PC-9 (cell line): ENCODE measurements at places on chromosomes 7 and 10. TPM values are rescaled to one million over a fixed set of nuclear protein-coding genes. Genes with fewer than 3 reads are reported as not detected.

GRCh38 chr7:80232979-80233724, 98.5 kb downstream of the GNAI1 start:
- H3K27me3 ChIP-seq = no peaks in the 10 kb centered on the region
- no peak overlapping the region for H3K27ac ChIP-seq
- DNase-seq = no peak

The DRGX gene
- not detected in 2 replicates for total RNA-seq

GRCh38 chr7:142745091-142745635, 4.1 kb upstream of the PRSS1 start:
- no peak overlapping the region for H3K4me3 ChIP-seq
- DNase-seq = no peak
- H3K36me3 ChIP-seq = no peaks in the 10 kb centered on the region
- peaks cover 19% of the 10 kb centered on the region for H3K4me1 ChIP-seq
- H3K27ac ChIP-seq = no peak overlapping the region

DNA sequence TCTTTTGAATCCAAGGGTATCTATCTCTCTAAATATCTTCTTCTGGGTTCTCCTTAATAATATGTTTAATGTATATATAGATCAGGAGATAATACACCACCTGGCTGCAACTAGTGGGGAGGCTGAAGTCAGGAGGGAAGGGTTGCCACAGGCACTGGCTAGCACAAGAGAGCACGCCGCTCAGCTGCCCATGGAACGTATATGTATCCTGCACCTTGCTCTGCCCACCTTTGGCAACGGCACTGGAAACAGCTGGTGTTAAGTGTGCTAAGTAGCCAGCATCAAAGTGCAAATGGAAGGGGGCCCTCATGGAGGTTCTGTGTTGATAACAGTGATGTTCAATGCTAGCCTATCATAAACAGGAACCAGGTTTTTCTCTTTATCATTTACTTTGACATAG, 49.8 kb upstream of the FAM133B start:
- H3K27ac ChIP-seq = no peak overlapping the region
- no peak for DNase-seq
- H3K36me3 ChIP-seq = no peaks in the 10 kb centered on the region
- H3K4me3 ChIP-seq = no peak overlapping the region

DNA sequence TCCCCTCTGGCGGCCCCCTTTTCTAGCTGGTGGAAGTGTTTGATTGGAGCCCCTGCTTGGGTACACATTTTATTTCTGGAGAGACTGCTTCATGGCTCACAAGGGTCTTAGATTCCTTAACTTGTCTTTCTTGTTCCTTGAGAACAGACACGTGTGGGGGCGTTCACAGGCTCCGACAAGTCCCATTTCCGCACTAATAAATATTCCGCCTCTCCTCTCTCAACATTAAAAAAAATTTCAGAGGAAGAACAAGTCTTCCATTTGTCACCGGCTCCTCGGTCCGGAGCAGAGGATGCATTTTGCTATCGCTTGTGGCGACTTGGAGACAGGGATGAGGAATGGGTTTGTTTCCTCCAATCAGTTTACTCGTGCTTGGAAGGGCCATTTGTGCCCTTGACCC, 134.0 kb upstream of the PODXL start:
- no peak overlapping the region for H3K4me3 ChIP-seq
- DNase-seq = no peak
- peaks cover 95% of the 10 kb centered on the region for H3K27me3 ChIP-seq

The HMX3 gene
- total RNA-seq = not detected in 2 replicates

The NPTX2 gene
- total RNA-seq = not detected in 2 replicates

GRCh38 chr7:44279731-44280505, 45.5 kb downstream of the CAMK2B start:
- DNase-seq = no peak
- H3K36me3 ChIP-seq = no peaks in the 10 kb centered on the region
- H3K27ac ChIP-seq = no peak overlapping the region
- H3K4me1 ChIP-seq = no peaks in the 10 kb centered on the region

The FXYD4 gene
- total RNA-seq = not detected in 2 replicates

- H3K4me1 ChIP-seq = no peaks in the 10 kb centered on the region
- no peak overlapping the region for H3K27ac ChIP-seq
- 0 out of 2 replicates have a peak, but pooled peaks cover 9% of the 10 kb centered on the region for H3K36me3 ChIP-seq
- DNase-seq = no peak
- no peak overlapping the region for H3K4me3 ChIP-seq
These were observed 76.7 kb downstream of the EZH2 start for GRCh38 chr7:148807436-148807835.

The PLEKHS1 gene
- 2.9 and 4.9 TPM in 2 replicates for total RNA-seq

- H3K27me3 ChIP-seq = no peaks in the 10 kb centered on the region
- peaks cover 4% of the 10 kb centered on the region; the same call in 1 of the 2 replicates for H3K4me1 ChIP-seq
- no peak overlapping the region for H3K4me3 ChIP-seq
- no peak overlapping the region for H3K27ac ChIP-seq
- no peaks in the 10 kb centered on the region for H3K36me3 ChIP-seq
- DNase-seq = no peak
These were observed 82.0 kb downstream of the NEURL1 start for GRCh38 chr10:103575416-103576075.

The CRYGN gene
- total RNA-seq = 1.0 and 1.2 TPM in 2 replicates

The MICU1 gene
- total RNA-seq = 65.3 and 70.5 TPM in 2 replicates

GRCh38 chr7:2256306-2257045, 14.4 kb downstream of the NUDT1 start:
- no peak for DNase-seq
- no peak overlapping the region for H3K4me3 ChIP-seq
- H3K36me3 ChIP-seq = no peaks in the 10 kb centered on the region
- peak overlapping the region; percentile 61 for H3K27ac ChIP-seq

DNA sequence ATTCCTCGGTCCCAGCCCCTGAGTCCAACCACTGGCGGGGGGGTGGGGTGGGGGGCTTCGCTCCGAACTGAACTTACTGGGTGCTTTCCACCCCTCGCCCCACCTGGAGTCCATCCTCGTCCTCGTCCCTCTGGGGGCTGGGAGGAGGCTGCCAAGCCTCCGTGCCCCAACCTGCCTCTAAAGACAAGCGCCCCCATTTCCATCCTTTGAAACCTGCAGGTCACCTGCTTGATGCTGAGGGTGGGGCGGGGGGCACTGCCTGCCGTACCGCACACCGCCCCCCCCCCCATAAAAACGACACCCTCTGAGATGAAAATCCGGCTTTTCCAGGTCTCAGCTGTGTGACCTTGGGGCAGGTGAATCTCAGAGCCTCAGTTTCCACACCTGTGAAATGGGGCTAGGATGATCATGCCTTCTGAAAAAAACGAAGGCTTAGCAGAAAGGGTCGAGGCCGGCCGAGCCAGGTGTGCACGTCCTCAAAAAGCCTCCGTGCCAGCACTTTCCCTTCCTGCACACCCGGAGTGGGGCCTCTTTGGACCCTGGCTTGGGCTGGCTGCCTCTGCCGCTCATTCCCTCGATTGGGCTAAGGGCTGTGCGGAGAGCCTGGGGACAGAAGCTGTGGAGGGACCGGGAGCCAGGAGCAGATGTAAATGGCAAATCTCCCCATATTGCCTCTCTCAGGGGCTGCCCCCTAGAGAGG, 967 bp downstream of the ELFN1 start:
- H3K27ac ChIP-seq = no peak overlapping the region
- peaks cover 63% of the 10 kb centered on the region for H3K27me3 ChIP-seq
- H3K4me3 ChIP-seq = no peak overlapping the region
- DNase-seq = no peak
- no peaks in the 10 kb centered on the region for H3K4me1 ChIP-seq
- no peaks in the 10 kb centered on the region for H3K36me3 ChIP-seq

DNA sequence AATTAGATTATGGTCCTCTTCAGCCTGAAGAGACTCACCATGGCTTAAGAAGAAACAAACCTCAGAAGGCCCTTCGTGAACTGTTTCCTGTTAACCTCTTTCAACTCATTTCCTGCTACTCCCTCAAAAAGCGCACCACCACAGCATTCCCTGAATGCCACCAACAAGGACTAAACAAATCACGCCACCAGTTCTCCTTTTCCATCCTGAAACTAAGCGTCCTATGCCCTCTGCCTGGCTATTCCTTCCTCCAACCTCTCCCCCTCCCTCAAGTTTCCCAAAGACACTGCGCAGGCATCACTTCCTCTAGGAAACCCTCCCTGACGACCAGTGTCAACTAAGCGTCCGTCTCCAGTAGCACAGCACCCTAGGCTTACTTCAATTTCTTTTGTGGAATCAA, 12.0 kb downstream of the YWHAG start:
- no peak overlapping the region for H3K4me3 ChIP-seq
- no peak for DNase-seq
- H3K4me1 ChIP-seq = peaks cover 25% of the 10 kb centered on the region
- no peaks in the 10 kb centered on the region for H3K27me3 ChIP-seq
- H3K36me3 ChIP-seq = peaks cover 57% of the 10 kb centered on the region

DNA sequence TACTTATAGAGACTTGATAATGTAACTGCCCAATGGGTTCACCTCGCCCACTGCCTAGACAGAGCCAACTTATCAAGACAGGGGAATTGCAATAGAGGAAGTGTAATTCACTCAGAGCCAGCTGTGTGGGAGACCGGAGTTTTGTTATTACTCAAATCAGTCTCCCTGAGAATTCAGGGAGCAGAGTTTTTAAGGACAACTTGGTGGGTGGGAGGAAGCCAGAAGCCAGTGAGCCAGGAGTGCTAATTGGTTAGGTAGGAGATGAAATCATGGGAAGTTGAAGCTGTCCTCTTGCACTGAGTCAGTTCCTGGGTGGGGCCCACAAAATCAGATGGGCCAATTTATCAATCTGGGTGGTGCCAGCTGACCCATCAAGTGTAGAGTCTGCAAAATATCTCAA, 20.1 kb upstream of the C7orf33 start:
- DNase-seq = no peak
- no peaks in the 10 kb centered on the region for H3K4me1 ChIP-seq
- no peak overlapping the region for H3K4me3 ChIP-seq
- no peak overlapping the region for H3K27ac ChIP-seq
- H3K36me3 ChIP-seq = no peaks in the 10 kb centered on the region
- H3K27me3 ChIP-seq = no peaks in the 10 kb centered on the region

The AGAP3 gene
- 103 TPM in 2 replicates for total RNA-seq

The CD36 gene
- total RNA-seq = 0.28 and 1.3 TPM in 2 replicates

The ZCCHC24 gene
- total RNA-seq = 6.0 and 6.3 TPM in 2 replicates

DNA sequence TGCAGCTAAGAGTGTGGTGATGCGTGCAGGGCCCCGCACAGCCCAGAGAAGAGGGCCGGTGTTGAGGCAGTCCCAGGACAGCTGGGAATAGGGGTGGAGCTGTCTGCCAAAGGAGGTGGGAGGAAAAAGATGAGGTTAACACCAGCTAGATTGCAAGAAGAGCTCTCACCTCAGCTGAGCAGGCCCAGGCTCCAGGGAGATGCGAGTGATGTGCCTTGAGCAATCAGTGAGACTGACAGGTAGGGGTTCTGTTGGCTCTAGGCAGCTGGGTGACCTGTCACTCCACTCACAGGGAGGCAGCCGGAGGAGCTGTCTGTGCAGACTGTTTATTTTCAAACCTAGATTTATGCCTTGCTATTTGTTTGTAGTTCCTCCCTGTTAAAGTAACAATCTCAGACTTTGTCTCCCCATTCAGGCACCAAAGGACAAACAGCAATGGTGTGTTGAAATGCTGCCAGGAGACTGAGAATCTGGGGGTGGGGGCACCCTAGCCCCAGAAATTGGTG, 205.1 kb upstream of the CXCL12 start:
- H3K27ac ChIP-seq = no peak overlapping the region
- H3K4me1 ChIP-seq = no peaks in the 10 kb centered on the region
- peaks cover 79% of the 10 kb centered on the region for H3K27me3 ChIP-seq
- no peak overlapping the region for H3K4me3 ChIP-seq

The CABCOCO1 gene
- not detected in 2 replicates for total RNA-seq

DNA sequence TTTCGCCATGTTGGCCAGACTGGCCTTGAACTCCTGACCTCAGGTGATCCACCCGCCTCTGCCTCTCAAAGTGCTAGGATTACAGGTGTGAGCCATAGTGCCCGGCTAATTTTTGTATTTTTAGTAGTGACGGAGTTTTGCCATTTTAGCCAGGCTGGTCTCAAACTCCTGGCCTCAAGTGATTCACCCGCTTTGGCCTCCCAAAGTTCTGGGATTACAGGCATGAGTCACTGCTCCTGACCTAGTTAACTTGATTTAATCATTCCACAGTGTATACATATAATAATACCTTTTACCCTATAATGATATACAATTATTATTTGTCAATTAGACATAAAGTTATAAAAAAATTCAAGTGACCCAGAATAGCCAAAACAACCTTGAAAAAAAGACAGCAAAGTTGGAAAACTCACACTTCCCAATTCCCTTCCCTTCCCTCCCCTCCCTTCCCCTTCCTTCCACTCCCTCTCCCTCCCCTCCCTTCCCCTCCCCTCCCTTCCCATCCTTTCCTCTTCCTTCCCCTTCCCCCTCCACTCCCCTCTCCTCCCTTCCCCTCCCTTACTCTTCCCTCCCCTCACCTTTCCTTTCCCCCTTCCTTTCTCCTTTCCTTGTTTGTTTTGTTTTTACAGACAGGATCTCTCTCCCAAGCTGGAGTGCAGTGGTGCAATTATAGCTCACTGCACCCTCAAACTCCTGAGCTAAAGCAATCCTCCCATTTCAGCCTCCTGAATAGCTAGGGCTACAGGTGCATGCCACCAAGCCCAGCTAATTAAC, 14.8 kb upstream of the ZMIZ2 start:
- DNase-seq = no peak
- H3K36me3 ChIP-seq = no peaks in the 10 kb centered on the region
- H3K27me3 ChIP-seq = no peaks in the 10 kb centered on the region
- H3K4me3 ChIP-seq = no peak overlapping the region
- H3K27ac ChIP-seq = peak overlapping the region; percentile 94
- H3K4me1 ChIP-seq = peaks cover 49% of the 10 kb centered on the region

The POLR2J2 gene
- total RNA-seq = 16.4 and 17.6 TPM in 2 replicates

GRCh38 chr7:7563813-7564212, 2.9 kb upstream of the MIOS start:
- H3K27me3 ChIP-seq = no peaks in the 10 kb centered on the region
- peak overlapping the region; percentile 14; the same call in 1 of the 2 replicates for H3K4me3 ChIP-seq
- no peaks in the 10 kb centered on the region for H3K36me3 ChIP-seq
- H3K27ac ChIP-seq = peak overlapping the region; percentile 97
- H3K4me1 ChIP-seq = peaks cover 53% of the 10 kb centered on the region

DNA sequence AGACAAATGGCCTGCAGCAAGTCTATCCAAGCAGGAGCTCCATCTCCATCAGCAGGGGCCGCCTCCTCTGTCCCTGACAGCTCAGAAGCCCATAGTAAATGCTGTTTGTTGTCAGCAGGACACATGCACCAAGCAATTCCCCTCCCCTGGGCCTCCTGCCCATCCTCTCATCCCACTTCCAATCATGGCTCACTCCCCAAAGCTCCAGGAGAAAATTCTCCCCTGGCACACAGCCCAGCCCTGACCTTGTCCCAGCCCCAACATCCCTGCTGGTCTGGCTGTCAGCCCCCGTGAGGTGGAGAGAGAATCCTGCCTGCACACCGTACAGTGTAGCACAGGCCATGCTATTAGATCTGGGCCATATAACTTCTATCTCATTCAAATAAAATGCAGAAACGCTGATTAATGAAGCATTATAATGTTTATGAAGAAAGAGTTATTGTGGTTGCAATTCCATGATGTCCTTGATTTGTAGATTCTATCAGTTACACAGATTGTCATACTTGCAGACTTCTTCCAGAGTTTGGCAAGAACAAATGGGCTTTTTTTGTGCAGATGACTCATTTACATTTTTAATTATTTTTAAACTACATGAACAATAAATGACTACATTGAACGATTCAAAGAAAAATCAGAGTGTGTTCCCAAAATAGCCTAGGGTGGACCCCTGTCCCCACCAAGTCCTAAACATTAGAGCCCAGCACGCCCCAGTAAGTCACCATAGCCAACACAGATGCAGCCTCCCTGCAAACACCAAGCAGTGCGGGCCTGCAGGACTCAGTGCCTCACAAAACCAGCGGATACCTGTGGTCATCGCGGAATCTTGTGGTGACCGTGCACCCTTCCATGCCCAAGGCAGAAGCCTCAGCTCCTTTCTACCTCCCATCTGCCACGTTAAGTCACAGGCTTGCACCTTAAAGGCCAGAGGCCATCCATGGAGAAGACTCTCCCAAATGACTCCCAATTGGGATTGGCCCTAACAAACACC, 70.1 kb downstream of the COBL start:
- H3K27me3 ChIP-seq = no peaks in the 10 kb centered on the region
- DNase-seq = no peak
- H3K4me1 ChIP-seq = peaks cover 17% of the 10 kb centered on the region
- H3K36me3 ChIP-seq = 0 out of 2 replicates have a peak, but pooled peaks cover 4% of the 10 kb centered on the region
